ENCODE measurements at places on chromosomes 4 and X.

DNA sequence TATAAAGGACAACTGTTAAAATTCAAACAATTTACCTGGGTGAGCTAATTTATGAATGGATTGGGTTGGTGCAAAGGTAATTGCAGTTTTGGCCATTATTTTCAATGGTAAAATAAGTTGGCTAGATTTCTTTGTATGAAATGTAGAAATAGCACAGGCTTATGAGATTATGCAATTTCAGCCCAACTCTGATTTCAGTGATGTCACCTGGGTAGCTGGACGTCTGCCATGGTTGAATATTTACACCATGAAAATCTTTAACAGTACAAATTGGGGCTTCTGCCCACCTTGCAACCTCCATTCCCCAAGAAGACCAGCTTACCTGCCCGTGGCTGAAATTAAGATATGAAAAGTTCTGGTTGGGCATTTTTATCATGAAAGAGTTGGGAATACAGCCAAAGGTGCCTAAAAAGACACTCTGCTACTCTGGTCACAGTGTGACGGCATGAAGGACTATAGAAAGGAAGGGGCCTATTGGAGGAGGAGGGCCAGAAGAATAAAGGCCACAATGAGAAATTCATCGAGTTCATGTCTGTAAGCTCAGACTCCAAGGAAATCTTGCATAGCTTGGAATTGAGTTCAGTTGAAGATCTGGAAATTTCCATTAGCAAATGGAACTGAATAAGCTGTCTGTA, 29.7 kb downstream of the EGF start:
- DNase-seq: no peak

GRCh38 chr4:40875507-40876150, 125.9 kb downstream of the NSUN7 start:
- DNase-seq: no peak

GRCh38 chr4:186927624-186928023, 204.0 kb upstream of the FAT1 start:
- DNase-seq: no peak

DNA sequence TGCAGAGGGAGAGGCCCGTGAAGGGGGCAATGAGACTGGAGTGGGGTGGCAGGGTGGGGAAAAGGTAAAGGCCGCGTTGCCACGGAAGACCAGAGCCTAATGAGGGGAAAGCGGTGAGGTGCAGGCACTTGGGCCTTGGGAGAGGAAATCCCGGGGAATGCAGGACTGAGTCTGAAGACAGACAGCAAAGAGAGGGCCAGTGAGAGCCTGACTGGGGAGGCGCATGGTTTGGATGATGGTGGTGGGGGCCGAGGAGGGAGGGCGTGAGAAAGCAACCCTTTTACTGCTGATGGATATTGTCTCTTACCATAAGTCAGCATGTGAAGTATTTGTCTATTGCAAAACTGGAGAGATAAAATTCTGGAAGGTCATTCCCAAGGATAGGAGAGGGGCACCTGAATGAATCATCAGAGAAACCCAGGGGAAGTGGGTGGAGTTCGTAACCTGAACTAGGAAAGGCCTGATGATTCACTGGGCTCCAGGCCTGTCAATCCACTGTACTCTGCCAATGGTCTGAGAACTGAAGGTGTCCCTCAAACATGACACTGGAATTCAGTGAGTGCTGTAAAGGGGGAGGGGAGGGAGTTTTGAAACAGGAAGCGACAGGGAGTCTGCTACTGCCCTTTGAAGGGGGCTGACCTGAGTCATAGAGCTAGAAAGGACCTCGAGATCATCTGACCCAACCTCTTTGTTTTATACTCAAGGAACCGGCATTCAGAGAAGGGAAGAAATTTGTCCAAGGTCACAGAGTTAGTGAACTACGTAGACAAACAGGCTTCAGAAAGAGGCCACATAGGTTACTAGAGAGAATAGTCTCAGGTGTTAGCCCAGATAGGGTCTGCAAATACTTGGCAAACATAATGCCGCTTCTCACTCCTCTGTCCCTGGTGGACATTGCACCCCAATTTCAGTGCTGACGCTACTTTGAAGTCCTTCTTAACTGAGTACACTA, 52.2 kb downstream of the NALF2 start:
- DNase-seq: no peak

DNA sequence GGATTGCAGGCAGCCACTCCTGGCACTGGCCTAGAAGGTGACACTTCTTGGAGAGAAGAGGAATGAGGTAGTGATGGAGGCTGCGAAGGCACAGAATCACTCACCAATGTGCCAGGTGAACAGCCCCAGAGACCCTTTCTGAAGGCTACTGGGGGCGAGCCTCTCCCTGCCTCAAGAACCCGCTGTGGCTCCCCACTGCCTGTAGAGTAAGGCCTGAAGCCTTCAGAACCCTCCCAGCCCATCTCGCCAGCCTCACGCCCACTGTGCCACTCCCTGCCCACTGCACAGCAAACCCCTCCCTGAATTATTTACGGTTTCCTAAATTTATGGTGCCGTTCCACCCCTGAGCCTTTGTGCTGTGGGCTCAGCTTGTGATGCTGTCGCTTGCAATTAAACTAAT, 24.2 kb upstream of the SORCS2 start:
- DNase-seq: no peak

Measured in stimulated activated CD4-positive, alpha-beta T cell treated with anti-CD3 and anti-CD28 coated beads, TNF-alpha, amount 100 ng/mL, for 1 hour (primary cell).